ENCODE measurements at places on chromosomes 5 and 9.
A peak's percentile ranks its signal among the peaks of the same experiment; 100 is the strongest.

- no peak for DNase-seq
Measured at GRCh38 chr5:118687661-118688621, 300.4 kb downstream of the DTWD2 start.

DNA sequence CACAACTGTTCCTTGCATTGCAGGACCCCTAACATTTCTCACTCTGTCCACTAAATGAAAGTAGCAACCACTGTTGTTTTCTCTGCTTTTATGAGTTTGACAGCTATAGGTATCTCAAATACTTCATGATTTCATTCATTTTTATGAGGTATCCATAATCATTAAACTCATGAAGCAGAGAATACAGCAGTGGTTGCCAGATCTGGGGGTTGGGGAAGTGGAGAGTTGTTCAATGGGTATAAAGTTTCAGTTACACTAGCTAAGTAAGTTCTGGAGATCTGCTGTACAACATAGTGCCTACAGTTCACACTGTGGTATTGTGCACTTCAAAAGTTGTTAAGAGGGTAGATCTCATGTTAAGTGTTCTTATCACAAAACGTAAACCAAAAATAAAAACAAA is 23.4 kb upstream of the CAMK4 start:
- no peak for DNase-seq

- no peak for DNase-seq
Measured at GRCh38 chr5:116572350-116573278, 2.0 kb downstream of the SEMA6A start.

DNA sequence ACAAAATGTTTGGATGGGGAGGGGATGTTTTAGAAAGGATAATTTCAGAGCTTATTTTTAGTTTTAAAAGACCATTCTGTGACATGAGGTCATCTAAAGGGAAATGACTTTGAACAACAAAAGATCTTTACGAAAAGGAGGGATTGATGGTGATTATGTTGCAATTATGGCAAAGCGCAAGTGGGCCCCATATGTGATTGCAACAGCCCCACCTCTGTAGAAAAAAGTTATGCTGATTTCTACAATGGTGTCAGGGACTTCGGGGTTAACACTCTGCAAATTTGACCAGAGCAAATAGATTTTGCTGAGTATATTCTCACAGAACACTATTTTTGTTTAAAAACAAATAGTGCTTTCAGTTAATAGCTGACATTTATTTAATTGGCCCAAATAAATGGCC is 312.8 kb downstream of the NSG2 start:
- DNase-seq = no peak

GRCh38 chr9:37433867-37434371 is 11.4 kb downstream of the GRHPR start:
- DNase-seq = no peak

DNA sequence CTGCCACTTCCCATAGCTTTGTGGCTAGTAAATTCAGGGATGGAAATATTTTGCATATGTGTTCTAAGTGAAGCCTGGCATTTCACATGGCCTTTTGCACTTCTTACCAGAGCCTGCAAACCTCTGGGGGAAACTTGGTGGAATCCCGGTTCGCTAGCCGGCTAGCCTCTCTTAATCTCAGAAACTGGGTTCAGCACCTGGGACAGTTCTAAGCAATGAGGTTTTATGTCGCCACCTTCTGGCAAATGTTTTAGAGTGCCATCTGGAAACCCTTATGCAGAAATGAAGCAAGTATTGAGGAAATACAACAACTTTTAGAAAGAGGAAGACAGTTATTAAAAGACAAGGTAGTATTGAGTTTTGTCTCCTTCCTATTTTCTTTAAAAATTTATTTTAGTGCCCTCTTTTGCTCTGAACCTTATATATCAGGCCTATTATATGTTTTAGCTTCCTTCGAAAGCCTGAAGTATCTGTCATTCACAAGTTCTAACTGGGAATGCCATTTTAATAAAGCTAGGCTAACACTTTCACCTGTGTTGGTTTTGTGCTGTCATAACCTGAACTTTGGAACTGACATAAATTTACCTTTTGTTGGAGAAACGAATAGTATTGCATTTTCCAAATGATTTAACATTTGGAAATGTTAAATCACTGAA is 963 bp upstream of the HTR1A start:
- peak; percentile 41 for DNase-seq
